ENCODE measurements at places on chromosomes 7 and 10.

DNA sequence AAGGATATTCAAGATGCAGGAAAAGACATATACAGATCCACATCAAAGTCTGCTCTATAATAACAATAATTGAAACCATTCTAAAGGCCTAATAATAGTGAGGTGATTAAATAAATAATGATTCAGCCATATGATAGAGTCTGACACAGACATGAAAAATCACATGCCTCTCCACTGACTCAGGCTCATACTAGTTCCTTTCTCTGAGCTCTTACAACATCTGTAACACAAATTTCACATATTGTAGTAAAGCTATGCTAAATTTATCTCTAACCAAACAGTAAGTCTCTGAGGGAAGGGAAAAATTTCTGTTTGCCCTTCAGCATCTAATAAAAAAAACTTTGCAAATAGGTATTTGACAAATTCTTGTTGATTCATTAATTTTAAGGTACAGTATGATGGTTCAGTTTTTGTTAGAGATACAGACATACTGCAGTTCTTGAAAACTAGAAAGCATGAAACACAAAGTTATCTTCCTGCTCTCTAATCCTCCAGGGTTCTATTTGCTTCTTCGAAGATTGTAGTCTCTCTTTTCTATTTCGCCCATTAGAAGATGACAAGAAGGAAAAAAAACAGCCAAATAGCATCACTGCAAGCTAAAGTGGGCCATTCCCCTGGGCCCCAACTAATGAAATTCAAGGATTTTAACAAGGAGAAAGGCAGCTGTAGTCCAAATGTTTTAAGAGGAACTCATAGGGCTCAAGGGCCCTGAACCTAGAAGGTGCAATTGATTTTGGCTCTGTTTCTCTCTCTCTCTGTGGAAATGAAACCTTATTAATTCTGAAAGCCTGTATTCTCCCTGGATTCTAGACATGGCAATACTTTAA, 53.9 kb downstream of the CUBN start:
- no peak for DNase-seq

- DNase-seq, result no peak
Observed at GRCh38 chr10:5904227-5904626, 14.2 kb downstream of the FBH1 start.

GRCh38 chr7:69193061-69193460, 405.2 kb upstream of the AUTS2 start:
- DNase-seq, result no peak

GRCh38 chr7:45430397-45430796, 143.8 kb upstream of the ADCY1 start:
- no peak for DNase-seq

GRCh38 chr7:139874302-139874629, 45.2 kb downstream of the TBXAS1 start:
- no peak for DNase-seq

- DNase-seq, result no peak
Observed at GRCh38 chr10:4503076-4503475, 322.9 kb upstream of the AKR1E2 start.

GRCh38 chr10:103083266-103083976, 109.7 kb downstream of the NT5C2 start:
- DNase-seq, result no peak

DNA sequence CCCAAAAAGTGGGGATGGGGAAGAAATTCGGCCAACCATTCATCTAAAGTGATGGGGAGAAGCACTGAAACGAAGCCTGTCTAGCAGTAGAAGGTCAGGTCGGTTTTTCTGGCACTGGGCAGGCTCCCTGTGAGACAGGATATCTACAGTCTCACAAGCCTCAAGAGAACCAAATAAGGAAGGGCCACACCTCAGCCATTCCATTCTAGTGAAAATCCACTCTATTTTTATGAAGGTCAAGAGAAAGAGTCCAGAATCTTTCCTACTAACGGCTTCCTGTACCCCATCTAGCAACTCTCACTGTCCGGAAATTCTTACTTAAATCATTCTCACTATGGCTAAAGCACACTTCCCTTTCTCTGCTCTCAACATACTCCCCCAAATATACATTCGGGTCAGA, 267.1 kb downstream of the PRPF18 start:
- no peak for DNase-seq

DNA sequence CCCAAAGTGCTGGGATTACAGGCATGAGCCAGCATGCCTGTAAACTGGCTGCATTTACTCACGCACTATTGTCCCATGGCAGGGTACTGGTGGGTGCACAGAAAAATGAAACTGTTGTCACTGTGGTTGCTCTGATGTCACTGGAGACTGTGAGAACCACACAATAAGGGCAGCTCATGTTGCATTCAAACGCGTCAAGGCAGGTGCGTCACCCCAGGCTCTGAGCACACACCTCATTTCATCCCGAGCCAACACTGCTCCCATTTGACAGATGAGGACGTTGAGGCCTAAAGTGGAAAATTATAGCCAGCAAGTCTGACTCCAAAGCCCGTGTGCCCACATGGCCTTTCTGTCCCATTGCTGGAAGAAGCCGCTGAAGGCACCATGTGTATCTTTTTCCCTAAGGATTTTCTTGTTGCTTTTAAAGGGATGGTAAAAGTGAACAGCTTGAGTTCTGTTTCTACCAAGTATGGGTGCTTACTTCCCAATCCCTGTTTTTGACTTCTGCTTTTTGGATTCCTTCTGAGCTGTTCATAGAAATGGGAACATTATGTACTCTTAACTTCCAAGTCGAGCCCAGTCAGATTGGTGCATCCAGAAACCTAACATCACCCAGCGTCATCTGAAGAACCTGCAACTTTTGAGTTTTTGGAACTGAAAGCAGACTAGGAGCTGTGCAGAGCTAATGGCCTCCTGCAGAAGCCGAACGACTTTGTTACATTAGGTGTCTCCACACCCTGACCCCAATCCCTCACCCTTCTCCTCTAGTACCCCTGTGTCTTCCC, 60.1 kb upstream of the CARD11 start:
- no peak for DNase-seq

DNA sequence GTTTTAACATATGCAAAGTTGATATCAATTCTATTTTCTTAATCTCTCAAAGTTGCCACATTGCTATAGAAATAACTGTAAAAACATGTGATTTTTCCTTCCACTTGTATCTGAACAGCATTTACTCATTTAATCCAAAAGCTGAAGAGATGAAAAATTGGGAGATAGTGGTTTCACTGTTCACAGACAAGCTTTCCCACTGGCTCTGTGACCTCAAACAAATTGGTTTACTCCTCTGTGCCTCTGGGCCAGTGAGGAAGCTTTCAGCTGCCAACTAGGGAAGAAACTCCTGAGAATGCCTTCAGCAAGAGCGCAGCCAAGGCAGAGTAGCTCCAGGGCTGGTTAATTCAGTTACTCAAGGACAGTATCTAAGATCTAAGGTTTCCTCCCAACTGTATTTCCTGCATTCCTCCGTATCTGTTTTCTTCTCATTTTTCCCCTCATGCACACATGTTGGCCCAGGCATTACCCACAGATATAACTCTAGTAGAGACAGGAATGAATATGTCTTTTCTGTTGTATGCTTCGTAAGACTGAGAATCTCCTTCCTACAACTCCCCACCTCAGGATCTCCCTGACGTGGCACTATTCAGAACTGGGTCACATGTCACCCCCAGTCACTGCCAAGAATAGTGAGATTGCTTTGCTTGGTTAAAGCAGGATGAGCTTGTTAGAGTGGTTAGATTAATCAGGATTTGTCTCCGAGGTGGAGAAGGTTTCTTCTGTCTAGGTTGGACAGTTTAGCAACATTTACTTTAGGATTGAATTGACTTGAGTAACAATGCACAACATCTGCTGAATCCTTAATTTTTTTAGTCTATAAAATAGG, 315.7 kb downstream of the NRG3 start:
- no peak for DNase-seq

DNA sequence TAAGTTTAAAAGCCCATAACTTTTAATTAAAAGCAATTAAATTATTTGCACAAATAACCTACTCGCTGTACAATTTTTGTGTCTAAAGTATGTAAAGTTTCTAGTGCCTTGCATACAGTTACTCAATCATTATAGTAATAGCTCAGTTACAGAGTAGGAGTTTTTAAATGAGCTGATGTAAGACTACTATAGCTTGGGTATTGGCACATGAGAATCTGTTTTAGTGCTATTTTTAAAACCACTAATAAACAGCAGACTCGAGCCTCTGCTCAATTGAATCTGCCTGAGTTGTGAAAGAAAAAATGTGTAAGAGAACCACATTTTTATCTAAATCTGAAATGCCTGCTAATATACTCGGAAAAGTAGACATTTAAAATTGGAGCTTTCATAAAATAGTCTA, 31.1 kb downstream of the CTNNA3 start:
- no peak for DNase-seq

DNA sequence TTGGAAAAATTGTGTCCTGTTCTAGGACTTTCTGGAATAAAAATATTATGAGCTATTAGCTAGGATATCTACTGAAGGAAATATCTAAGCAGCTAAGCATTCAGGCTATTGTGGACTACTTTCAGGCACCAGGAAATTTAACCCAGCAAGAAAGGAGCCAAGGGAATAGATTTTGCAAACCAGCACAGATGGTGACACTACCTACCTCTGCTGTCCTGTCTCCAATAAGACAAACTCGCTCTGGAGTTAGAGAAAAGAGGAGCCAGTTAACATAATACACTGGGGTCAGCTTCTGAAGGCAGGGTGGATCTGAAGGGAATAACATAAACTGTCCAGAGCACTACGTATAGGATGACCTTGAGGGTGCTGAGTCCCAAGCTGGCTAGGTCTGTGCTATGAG, 223.7 kb upstream of the PRSS58 start:
- DNase-seq, result no peak

All from NCI-H2107 (cell line).